ENCODE measurements at places on chromosomes 13 and 19.

- DNase-seq, result no peak
Observed at GRCh38 chr13:110280985-110281688, 25.8 kb downstream of the COL4A1 start.

GRCh38 chr19:45156011-45156630 is 4.7 kb downstream of the NKPD1 start:
- no peak for DNase-seq

DNA sequence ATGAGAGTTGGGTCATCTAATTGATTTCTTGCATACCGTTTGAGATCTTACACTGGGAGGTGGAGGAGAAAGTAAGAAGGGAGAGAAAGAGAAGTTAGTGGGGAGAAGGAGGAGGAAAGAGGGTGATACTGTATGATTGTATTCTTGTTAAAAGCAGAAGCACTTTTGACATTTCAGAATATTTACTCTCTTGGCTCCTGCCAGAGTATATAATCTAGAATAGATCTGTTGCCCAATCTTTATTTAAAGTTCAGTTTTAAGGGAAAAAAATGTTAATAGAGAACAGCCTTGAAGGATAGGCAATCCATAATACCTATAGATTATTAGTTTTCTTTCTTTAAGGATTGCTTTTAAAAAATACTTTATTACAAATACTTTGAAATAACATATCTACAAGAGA is 41.5 kb downstream of the PDS5B start:
- no peak for DNase-seq

DNA sequence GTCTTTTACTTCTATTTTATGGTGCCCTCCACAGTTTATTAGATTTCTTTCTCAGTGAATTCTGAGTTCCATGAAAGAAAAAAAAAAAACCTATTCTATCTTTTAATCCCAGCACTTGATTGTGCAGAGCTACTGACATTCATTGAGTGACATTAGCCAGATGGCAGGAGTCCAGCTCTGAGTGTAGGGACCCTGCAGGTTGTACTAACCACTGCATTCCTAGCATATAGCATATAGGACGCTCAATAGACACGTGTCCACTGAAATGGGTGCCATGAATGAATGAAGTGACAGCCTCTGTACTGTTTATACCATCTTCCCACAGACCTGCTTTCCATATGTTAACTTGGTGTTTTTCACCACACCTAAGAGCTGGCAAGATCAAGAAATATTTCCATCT is 206.3 kb downstream of the RAP2A start:
- DNase-seq, result no peak

GRCh38 chr19:4352701-4353121 is 9.3 kb downstream of the MPND start:
- DNase-seq, result no peak

GRCh38 chr13:23411706-23412105 is 21.8 kb downstream of the SACS start:
- no peak for DNase-seq

DNA sequence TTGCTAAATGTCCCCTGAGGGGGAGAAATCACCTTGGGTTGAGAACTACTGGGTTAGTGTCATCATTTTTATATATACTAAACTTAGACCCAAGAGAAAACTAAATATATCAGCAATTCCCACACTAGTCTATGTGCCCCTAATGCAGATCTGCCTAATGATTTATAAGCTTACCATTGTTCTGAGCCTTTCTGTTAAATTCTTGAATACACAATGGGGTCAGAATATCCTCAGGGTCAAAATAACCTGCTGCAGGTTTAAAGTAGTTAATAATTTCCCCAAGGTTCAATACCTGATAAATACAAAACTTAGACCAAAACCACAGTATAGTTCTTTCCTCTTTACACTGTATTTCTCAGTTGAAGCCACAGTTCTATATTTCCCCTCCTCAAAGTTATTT is 4.6 kb downstream of the VWA8 start:
- no peak for DNase-seq

DNA sequence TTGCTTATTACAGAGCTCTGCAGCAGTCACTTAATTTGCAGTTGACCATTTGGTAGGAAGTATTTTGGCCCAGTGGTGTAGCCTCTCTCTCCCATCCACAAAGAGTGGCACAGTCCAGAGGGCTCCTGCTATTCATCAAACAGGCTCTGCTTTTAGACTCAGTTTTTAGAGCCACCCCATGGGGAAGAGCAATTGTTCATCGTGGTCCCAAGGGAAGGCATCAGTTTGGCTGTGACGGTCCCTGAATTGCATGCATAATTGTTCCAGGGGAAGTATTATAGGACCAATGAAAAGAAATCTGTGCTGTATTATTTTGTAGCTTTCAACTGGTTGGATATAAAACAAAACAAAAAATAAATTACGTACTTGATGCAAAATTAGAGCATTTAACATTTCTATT is 799.0 kb downstream of the DACH1 start:
- no peak for DNase-seq

GRCh38 chr13:49060678-49061387 is 85.1 kb downstream of the FNDC3A start:
- DNase-seq, result no peak

DNA sequence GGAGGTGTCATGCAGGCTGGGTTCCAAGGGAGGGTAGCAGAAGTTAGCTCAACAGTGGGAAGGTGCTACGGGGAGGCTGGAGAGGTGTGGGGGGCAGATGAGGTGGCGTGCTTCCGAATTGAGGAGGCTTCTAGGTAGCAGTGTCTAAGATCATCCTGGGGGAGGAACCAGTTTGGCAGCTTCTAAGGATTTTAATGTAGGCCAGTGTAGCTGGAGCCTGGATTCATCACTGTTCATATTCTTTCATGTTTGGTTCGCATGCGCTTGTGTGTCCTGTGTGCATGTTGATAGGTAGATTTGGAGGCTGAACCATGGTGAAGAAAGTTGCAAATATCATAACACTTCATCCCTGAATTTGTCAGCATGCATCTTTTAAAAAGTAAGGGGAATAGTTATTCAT is 86.7 kb downstream of the GPR12 start:
- DNase-seq, result no peak

- DNase-seq, result no peak
Observed at GRCh38 chr19:2634960-2635359, 67.5 kb downstream of the GNG7 start.

GRCh38 chr13:112779856-112780604 is 90.2 kb downstream of the ATP11A start:
- DNase-seq, result no peak

- no peak for DNase-seq
Observed at GRCh38 chr19:1273263-1274041, 1.9 kb upstream of the FAM174C start.

DNA sequence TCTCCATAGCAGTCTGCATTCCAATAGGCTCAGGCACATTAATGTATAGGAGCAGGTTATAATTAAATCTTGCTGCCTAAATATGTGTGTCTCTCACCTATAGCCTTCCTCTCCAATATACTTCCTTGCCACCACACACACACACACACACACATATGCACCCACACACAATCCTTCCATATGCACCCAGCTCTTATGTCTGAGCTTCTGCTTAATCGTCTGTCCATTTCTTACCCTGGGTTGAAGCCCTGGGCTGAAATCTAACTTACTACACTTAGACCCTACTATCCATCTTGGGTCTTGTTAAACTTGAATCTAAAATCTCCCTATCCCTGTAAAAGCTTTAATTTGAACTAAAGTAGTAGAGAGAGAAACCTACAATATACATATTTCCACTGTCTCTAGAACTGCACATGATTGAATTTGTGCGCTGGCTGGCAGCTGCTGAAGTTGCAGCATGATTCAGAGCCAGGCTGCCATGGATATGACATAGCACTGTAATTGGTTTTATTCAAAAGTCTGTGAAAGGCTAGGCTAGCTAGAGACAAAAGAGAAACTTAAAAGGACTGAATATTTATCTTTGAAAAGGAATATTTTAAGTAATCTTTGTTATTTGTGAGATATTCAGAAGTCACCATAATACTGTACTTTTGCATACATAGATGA is 25.7 kb upstream of the FREM2 start:
- DNase-seq, result no peak

- DNase-seq, result no peak
Observed at GRCh38 chr13:62524498-62524897, 1108.8 kb upstream of the PCDH20 start.

GRCh38 chr19:4588291-4588761 is 28.8 kb upstream of the SEMA6B start:
- DNase-seq, result no peak

DNA sequence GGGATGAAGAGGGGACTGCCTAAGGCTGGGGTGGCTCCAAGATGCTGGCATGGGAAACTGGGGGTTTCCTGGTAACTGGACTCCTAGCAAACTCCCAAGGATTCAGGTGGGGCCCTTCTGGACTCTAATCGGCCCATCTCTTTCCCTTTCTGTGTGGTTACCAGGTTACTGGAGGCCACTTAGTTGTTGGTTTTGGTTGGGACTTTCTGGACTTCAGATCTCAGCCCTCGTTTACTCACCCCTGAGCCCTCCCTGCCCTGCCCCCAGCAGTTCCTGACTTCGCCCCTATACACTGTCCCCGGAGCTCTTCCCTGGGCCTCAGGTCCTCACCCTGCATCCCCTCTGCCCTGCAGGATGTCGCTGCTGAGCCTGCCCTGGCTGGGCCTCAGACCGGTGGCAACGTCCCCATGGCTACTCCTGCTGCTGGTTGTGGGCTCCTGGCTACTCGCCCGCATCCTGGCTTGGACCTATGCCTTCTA is 328 bp downstream of the CYP4F12 start:
- no peak for DNase-seq

DNA sequence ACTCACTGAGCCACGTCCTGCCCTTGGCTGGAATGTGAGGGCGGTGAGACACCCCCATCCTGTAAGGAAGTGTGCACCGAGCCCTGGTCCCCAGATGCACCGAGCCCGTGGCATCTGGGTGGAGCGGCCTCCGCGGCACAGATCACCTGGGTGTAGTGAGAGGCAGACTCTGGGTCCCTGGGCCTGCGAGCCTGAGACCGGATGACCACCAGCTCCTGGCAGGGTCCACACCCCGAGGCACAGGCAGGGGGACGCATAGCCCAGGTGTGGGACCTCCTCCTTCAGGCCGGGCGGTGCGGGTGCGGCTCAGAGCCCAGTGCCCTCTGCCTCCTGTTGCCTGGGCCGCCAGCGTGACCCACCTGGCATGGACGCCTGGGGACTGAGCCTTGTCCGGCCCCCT is 12.4 kb downstream of the MCF2L start:
- no peak for DNase-seq

- DNase-seq, result no peak
Observed at GRCh38 chr13:48255954-48256353, 22.9 kb downstream of the ITM2B start.

DNA sequence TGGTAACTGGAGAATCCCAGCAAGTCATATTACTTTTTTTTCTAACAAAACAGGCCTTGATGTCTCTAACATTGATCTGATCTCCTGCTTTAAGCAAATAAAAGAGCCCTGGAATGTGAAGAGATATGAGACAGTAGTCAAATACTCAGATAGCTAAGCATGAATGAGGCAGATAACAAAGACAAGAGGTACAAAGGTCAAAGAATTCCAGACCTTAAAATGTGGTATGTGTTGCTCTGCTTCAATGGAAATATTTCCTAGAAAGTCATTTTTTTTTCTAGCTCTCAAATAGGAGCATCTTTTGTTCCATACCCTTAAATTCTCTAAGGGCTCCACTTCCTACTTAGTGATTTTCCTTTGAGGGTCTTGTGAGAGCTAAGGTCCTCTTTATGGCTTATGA is 54.6 kb downstream of the ZNF254 start:
- no peak for DNase-seq

DNA sequence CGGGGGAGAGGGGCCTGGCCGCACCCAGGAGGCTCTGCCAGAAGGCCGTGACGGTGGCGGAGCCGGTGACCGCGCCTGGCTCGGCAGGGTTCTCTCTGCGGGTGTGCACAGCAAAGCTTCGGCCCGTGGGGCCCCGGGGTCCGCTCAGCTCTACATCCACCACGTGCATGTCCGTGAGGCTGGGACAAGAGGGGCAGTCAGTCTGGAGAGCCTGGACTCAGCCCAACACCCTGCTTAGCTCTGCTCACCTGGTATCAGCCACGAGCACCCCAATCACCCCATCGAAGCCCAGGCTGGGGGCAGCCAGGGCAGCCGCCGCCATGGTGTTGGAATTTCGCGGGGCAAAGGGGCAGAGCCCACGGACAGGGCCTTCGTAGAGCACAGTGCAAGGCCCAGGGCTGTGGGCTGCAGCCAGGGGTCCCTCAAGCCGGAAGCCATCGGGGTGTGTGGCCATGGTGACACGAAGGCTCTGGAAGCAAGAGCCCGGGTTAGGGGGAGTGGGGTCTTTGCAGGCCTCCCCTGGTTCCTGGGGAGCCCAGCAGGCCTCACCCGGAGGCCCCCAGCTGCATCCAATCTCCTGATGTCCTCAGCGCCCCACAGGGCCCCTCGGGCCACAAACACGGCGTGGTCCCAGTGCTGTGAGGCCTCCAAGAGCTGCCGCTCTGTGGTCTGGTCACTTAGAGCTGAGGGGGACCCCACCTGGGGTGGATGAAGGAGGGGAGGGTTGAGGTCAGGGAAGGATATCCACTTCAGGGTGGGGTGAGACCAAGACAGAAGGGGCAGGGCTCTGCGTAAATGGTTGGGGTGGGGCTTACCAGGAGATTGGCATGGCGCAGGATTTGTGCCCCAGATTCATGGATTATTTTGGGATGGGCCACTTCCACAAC is 1.4 kb downstream of the ASPDH start:
- DNase-seq, result no peak

DNA sequence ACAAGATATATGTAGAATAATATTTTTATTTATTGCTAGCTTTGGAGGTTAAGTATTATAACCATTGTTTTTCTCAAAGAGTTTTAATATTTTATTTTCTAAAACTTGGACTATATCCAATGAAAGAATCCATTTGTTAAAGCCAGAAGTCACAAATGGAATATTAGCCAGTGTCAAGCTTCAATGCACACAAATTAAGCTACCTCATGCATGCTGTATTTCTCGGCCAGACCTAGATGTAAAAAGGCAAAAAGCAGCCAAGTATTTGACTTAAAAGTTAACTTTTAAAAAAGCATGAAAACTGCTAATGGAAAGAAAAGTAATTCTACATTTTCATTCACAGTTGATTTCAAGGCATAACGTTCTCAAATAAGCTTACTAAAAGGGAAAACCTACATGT is 160.0 kb upstream of the ATXN8OS start:
- DNase-seq, result no peak

GRCh38 chr19:1847348-1847683 is 967 bp downstream of the REXO1 start:
- DNase-seq, result no peak

DNA sequence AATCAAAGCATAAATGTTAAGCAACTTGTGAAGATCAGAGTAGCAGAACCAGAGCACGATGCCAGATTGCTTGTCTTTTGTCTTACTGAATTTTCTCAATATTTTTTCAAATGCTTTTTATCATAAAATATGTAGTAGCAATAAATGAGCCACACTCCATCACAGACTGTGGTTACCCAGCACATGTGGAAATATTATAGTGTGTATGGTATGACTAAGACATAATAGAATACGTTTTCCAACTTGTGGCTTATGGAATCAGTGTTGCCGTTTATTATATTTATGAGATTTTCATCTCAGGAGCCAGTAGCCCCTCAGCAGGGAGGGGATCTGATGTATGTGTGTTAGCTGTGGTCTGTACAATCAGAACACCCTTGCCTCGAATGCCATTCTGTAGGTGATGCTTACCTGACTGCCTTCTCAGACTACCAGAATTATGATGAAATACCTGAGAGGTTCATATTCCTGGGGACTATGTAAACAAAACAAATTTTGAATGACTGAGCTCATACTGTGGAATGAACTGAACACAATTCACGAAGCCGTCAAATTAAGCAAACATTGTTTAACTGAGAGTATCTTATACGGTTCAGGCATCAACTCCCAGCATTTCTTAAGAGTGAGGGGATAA is 1.9 kb downstream of the SCEL start:
- no peak for DNase-seq

- no peak for DNase-seq
Observed at GRCh38 chr13:60617991-60618733, 221.1 kb downstream of the TDRD3 start.

Measured in AG04449 (cell line).